Bladder microvascular endothelial cell (primary cell): ENCODE measurements at places on chromosomes 3 and 15. TPM values are rescaled to one million over a fixed set of nuclear protein-coding genes. Genes with fewer than 3 reads are reported as not detected.

Gene THPO
- not detected in 2 replicates for total RNA-seq

Gene CPLX3
- total RNA-seq, result not detected in 2 replicates

Gene HTR3E
- total RNA-seq, result not detected in 2 replicates

Gene CLDN16
- 0.06 TPM in 1 of 2 replicates, not detected in the other for total RNA-seq

Gene GPR27
- total RNA-seq, result not detected in 2 replicates

Gene EPHB1
- total RNA-seq, result 1.5 and 14.5 TPM in 2 replicates

Gene ABHD17C
- total RNA-seq, result 2.4 and 7.5 TPM in 2 replicates

Gene UNC45A
- 92.6 and 122 TPM in 2 replicates for total RNA-seq

Gene TEX55
- total RNA-seq, result not detected in 2 replicates

Gene PPP1R14D
- not detected in 2 replicates for total RNA-seq

Gene KLHL40
- not detected in 2 replicates for total RNA-seq

Gene MAP1A
- total RNA-seq, result 0.31 and 0.32 TPM in 2 replicates

Gene ROBO2
- under 0.01 and 0.06 TPM in 2 replicates for total RNA-seq

Gene GOLGA8R
- 0.16 and 1.3 TPM in 2 replicates for total RNA-seq

Gene NRROS
- total RNA-seq, result 4.4 and 5.7 TPM in 2 replicates

Gene USP13
- 9.1 and 21.5 TPM in 2 replicates for total RNA-seq

Gene ITPKA
- 0.16 and 0.57 TPM in 2 replicates for total RNA-seq

Gene MCTP2
- 0.32 and 13.4 TPM in 2 replicates for total RNA-seq

Gene GOLGA8J
- 0.13 TPM in 1 of 2 replicates, not detected in the other for total RNA-seq

Gene PGBD4
- total RNA-seq, result 0.65 and 1.9 TPM in 2 replicates

Gene CCR4
- total RNA-seq, result 0.16 and 0.25 TPM in 2 replicates

Gene DAZL
- total RNA-seq, result not detected in 2 replicates

Gene GRM7
- not detected in 2 replicates for total RNA-seq

Gene DNAJB8
- total RNA-seq, result not detected in 2 replicates

Gene ALPK3
- 9.4 and 104 TPM in 2 replicates for total RNA-seq

Gene ACAA1
- total RNA-seq, result 44.2 and 47.3 TPM in 2 replicates

Gene SHF
- 0.65 and 2.2 TPM in 2 replicates for total RNA-seq
